Aorta (tissue), 5 donors: ENCODE measurements at places on chromosomes 6 and 20. TPM values are rescaled to one million over a fixed set of nuclear protein-coding genes. Genes with fewer than 3 reads are reported as not detected.
A peak's percentile ranks its signal among the peaks of the same experiment; 100 is the strongest.

Gene GABRR2
- 3.6 TPM for total RNA-seq

Gene CDSN
- total RNA-seq, result not detected

Gene GCM1
- 0.16 TPM for total RNA-seq

Gene EGFL8
- 20.7 TPM for total RNA-seq

Gene BPIFB2
- total RNA-seq, result not detected

DNA sequence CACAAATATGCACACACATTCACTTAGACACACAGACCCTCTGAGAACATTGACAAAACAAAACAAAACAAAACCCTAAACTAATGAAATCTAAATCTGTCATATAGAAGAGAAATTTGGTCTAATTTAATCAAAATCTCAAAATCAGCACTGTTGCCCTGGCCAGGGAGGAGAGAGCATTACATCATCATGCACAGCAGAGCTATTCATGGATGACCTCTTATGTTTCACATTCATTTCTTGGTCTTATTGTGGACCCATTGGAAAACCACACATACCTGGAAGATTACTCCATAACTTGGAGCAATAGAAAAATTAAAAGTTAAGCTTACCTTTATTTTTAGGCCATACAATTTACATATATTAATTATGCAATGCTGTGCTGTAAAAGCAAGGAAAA lies 1223.6 kb upstream of the GJE1 start:
- no peaks in the 10 kb centered on the region for H3K27me3 ChIP-seq
- DNase-seq, result no peak
- no peak overlapping the region for H3K27ac ChIP-seq
- no peaks in the 10 kb centered on the region for H3K36me3 ChIP-seq
- peaks cover 1% of the 10 kb centered on the region for H3K4me1 ChIP-seq
- no peak overlapping the region for H3K4me3 ChIP-seq

- no peak for DNase-seq
- H3K27me3 ChIP-seq, result no peaks in the 10 kb centered on the region
- H3K4me3 ChIP-seq, result no peak overlapping the region
- H3K36me3 ChIP-seq, result peaks cover 2% of the 10 kb centered on the region
- H3K27ac ChIP-seq, result no peak overlapping the region
These were observed 14.0 kb upstream of the APMAP start for GRCh38 chr20:25006431-25007167.

DNA sequence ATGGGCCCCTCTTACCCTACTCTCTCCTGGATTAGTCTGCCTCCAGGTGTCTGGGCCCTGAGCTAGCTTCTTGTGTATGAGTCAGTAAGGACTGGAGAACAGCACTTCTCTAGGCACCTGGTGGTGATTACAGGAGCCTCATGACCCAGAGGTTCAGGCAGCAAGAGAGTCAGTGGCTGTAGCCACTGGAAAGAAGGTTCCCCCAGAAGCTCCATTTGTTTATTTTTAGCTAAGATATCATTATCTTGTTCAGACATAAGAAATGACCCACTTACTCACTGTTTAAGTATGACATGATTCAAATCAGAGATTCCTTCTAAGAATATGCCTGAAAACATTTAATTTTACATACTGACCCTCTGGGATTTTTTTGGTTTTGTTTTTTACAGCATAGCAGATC lies 23.6 kb upstream of the SLC4A11 start:
- no peaks in the 10 kb centered on the region for H3K27me3 ChIP-seq
- H3K36me3 ChIP-seq, result peaks cover 15% of the 10 kb centered on the region
- H3K4me3 ChIP-seq, result no peak overlapping the region
- DNase-seq, result no peak
- no peaks in the 10 kb centered on the region for H3K4me1 ChIP-seq
- H3K27ac ChIP-seq, result no peak overlapping the region

DNA sequence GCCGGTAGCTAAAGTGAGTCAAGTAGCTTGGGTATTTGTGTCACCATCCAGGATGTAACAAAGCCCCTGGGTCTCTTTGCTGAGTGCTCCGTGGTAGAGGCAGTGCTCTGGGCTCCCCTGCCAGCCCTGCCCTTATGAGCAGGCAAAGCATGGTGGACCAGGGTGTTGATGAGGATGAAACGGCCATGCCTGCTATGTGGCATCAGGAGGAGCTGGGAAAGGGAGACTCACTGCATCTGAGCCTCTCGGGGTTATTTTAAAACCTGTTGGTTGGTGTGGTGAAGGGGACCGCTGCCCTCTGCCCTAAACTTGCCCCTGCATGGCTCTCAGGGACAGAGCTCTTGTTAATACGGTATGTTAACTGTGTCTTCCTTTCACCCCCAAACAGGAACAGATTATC lies 143.1 kb downstream of the DTNBP1 start:
- no peaks in the 10 kb centered on the region for H3K4me1 ChIP-seq
- DNase-seq, result peak; percentile 37
- H3K4me3 ChIP-seq, result no peak overlapping the region
- H3K27ac ChIP-seq, result no peak overlapping the region
- no peaks in the 10 kb centered on the region for H3K27me3 ChIP-seq

- H3K27me3 ChIP-seq, result no peaks in the 10 kb centered on the region
- no peaks in the 10 kb centered on the region for H3K4me1 ChIP-seq
- H3K27ac ChIP-seq, result no peak overlapping the region
- no peak for DNase-seq
- H3K36me3 ChIP-seq, result no peaks in the 10 kb centered on the region
- no peak overlapping the region for H3K4me3 ChIP-seq
These were observed 345.9 kb upstream of the MANEA start for GRCh38 chr6:95231416-95231815.

DNA sequence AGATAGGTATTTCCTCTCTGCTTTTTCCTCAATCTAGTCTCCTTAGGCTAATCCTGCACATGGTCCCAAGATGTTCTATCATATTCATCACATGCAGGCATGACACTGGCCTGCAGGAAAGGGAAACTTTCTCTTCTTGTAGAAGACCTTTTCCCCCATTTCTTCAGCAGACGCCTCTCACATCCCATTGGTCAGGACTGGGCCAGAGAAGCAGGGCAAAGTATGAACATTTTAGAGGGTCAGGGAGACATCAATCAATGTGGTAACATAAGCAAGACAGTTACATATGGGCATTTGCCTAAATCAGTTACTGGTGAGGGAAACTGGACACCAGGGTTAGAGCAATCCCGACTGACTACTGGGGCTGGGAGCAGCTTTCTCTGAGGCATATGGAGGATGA lies 90.1 kb downstream of the CRYBG1 start:
- no peak overlapping the region for H3K4me3 ChIP-seq
- no peaks in the 10 kb centered on the region for H3K36me3 ChIP-seq
- H3K4me1 ChIP-seq, result no peaks in the 10 kb centered on the region
- no peak overlapping the region for H3K27ac ChIP-seq
- no peak for DNase-seq

DNA sequence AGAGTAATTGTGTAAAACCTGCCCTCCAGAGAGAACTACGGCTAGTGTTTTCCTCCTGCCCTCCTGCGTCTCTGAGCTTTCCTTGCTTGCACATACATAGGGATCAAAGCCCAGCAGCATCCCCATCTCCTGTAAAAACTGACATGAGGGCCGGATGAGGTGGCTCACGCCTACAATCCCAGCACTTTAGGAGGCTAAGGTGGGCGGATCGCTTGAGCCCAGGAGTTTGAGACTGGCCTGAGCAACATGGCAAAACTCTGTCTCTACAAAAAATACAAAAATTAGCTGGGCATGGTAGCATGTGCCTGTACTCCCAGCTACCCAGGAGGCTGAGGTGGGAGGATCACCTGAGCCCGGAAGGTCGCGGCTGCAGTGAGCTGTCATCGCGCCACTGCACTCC lies 40.3 kb upstream of the SMIM29 start:
- no peaks in the 10 kb centered on the region for H3K4me1 ChIP-seq
- H3K36me3 ChIP-seq, result peaks cover 6% of the 10 kb centered on the region
- no peak for DNase-seq

DNA sequence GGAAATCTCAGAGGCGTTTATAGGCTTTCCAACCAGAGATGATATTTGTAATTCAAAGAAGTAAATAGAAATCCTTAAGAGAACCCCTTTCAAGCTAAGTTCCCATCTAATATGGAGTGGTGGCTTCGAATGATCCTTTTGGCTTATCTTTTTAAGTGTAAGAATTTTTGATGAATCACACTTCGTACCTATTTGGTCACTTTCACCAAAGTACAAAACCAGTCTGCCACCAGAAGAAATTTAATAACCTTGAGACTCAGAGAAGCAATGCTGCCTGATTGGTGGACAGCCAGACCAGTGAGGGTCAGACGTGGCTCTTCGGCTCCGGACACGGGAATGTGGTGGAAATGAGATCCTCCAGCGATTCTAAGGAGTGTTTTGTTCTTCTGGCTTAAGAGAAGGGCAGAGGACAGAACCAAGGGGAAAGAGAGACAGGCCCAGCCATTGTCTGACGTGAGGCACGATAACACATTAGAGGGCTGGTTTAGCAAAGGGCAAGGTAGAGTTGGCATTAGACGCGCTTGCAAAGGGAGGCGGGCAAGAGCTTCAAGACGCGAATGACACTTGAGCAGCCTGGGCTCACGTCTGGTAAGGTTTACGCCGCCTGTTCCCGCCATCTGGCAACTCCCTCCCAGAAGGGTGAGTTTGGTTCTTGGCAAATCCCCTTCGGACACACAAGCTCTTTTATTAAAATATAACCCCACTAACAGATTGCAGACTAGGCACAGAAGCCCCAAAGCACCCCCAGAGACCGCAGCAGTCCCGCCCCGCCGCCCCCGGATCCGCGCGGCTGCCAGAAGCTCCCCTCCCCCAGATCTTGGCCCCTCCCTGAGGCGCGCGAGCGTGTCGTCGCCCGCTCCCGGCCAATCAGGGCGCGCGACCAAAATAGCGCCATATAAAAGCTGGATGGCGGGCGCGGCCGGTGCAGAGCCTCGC lies 50.0 kb upstream of the EZR start:
- peak; percentile 93 for DNase-seq
- no peaks in the 10 kb centered on the region for H3K27me3 ChIP-seq
- H3K4me3 ChIP-seq, result peak overlapping the region; percentile 37
- H3K4me1 ChIP-seq, result no peaks in the 10 kb centered on the region
- H3K36me3 ChIP-seq, result no peaks in the 10 kb centered on the region

- DNase-seq, result peak; percentile 86
- no peaks in the 10 kb centered on the region for H3K36me3 ChIP-seq
- peak overlapping the region; percentile 15 for H3K4me3 ChIP-seq
These were observed 18.4 kb upstream of the MMP24 start for GRCh38 chr20:35207950-35208611.

DNA sequence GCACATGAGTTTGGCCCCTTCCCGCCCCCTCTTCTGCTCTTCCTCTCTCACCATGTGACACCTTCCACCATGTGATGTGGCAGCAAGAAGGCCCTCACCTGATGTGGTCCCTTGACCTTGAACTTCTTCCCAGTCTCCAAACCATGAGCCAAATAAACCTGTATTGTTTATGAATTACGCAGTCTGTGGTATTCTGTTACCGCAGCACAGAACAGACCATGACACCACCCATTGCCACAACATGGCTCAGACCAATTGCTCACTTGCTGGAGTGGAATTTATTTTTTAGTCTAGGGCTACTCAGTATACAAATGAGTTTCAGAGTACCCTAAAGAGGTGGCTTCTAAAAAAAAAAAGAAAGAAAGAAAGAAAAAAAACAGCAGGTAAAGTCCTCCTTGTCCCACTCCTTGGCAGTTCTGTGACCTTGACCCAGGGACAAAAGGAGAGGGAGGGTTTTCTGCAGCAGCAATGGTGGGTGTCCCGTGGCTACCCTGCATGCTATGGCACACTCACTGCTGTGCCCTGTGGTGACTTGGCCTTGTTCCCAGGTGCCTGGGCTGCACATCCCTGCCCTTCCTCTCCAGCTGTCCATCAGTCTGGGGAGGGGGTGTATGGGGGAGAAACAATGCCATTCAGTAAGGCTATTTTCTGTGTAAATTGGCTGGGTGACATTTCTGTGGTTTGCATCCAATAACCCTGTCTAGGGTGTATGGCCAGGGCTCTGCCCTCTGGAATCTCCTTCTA lies 5.4 kb upstream of the VSX1 start:
- H3K36me3 ChIP-seq, result no peaks in the 10 kb centered on the region
- H3K27me3 ChIP-seq, result no peaks in the 10 kb centered on the region
- no peak overlapping the region for H3K27ac ChIP-seq
- H3K4me1 ChIP-seq, result no peaks in the 10 kb centered on the region

GRCh38 chr20:38239441-38239840 lies 21.1 kb downstream of the KIAA1755 start:
- no peak overlapping the region for H3K4me3 ChIP-seq
- no peaks in the 10 kb centered on the region for H3K4me1 ChIP-seq
- no peaks in the 10 kb centered on the region for H3K27me3 ChIP-seq
- DNase-seq, result no peak
- no peaks in the 10 kb centered on the region for H3K36me3 ChIP-seq

GRCh38 chr6:107716688-107717089 lies 107.4 kb downstream of the SCML4 start:
- H3K27ac ChIP-seq, result no peak overlapping the region
- H3K36me3 ChIP-seq, result no peaks in the 10 kb centered on the region
- DNase-seq, result no peak
- no peak overlapping the region for H3K4me3 ChIP-seq
- H3K4me1 ChIP-seq, result no peaks in the 10 kb centered on the region
- no peaks in the 10 kb centered on the region for H3K27me3 ChIP-seq

DNA sequence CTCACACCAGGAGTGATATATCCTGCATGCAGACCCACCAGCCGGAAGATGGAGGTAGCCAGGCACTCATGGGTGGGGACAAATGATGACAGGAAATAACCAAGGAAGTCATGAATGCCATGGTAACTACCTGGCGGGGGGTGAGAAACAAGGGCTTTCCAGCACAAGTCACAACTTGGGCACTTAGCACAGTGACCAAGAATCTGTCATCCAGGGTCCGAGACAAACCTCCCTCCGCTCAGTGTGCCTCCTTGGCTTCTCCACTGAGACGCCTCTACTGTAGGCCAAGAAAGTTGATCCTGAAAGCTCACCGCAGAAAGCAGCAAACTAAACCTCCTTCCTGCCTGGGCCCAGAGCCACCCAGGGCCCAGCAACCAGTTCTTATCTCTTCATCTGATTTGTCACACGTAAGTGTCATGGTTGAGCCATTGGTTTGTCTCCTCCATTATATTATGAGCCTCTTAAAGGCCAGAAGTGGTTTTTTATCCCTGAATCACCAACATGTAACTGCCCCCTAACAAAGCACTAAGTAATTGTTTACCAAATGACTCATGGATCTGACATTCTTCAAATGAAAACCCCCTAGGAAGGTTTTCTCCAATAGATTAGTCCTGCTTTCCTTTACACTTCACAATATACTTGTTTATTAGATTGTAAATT lies 84.3 kb upstream of the TAB2 start:
- H3K36me3 ChIP-seq, result no peaks in the 10 kb centered on the region
- H3K4me1 ChIP-seq, result no peaks in the 10 kb centered on the region
- H3K4me3 ChIP-seq, result no peak overlapping the region
- DNase-seq, result no peak
- H3K27ac ChIP-seq, result no peak overlapping the region

DNA sequence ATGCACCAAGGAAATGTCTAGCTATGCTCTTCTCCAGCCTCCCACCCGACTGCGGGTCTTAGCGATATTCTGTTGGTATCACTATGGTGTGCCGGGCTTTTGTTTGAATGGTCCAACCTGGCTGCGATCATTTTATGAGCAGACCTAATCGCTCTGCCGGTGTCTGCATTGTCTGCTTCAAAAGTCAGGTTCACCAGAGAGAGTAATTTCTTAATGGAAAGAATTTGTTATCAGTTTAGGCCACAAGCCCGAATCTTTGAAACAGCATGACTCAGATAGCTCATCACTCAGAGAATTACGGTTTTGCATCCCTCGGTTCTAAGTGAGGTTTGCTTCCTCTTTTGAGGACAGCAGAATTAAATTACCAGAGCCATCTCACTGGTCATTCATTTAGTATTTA lies 521.0 kb upstream of the ARID1B start:
- no peak overlapping the region for H3K4me3 ChIP-seq
- no peaks in the 10 kb centered on the region for H3K27me3 ChIP-seq
- no peak for DNase-seq
- H3K27ac ChIP-seq, result no peak overlapping the region
- H3K4me1 ChIP-seq, result no peaks in the 10 kb centered on the region

GRCh38 chr20:49590163-49591017 lies 22.5 kb upstream of the PTGIS start:
- no peaks in the 10 kb centered on the region for H3K27me3 ChIP-seq
- H3K4me1 ChIP-seq, result peaks cover 4% of the 10 kb centered on the region
- H3K4me3 ChIP-seq, result no peak overlapping the region
- H3K36me3 ChIP-seq, result no peaks in the 10 kb centered on the region
